Dermis microvascular lymphatic vessel endothelial cell (primary cell): ENCODE measurements at places on chromosomes 5 and 9.

- DNase-seq = no peak
Observed at GRCh38 chr5:56813302-56813701, 2.0 kb upstream of the MAP3K1 start.

DNA sequence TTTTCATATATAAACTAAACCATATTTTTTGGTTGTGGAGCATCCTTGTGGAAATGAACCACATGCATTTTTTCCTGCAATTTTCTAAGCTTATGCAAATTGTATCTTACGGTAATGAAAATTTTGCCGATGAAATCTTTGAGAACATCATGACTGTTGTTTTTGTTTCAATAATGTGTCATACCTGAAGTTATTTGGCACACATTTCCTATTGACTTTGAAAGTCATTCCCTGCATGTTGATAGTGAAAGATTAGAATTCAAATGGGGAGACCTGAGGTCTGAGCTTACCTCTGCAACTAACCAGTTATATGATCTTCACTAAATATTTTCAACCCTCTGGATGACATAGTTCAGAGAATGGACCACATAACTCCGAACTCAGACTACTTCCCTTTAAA is 88.5 kb downstream of the PRR16 start:
- no peak for DNase-seq

- peak; percentile 61 for DNase-seq
Observed at GRCh38 chr5:57499262-57500050, 16.8 kb upstream of the ACTBL2 start.

DNA sequence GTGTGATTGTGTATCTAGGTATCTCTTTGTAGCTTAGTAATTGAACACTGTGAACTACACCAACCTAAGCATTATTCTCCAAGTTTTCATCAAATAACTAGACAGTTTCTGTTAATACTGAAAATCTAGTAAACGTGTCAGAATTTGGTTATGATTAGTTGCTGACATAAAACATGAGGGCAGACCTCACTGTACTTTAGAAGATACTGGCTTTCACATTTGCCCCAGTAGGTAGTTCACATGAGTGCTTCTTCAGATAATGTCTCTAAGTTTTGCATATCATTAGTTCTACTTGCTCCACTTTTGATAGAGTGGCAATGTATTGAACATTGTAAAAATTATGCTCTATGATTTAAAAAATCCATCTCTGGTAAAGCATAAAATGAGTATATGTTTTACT is 7.1 kb downstream of the CDKN2B start:
- DNase-seq = no peak

GRCh38 chr9:2640570-2640969 is 19.0 kb downstream of the VLDLR start:
- DNase-seq = no peak

GRCh38 chr9:3963643-3964369 is 336.1 kb downstream of the GLIS3 start:
- DNase-seq = no peak

DNA sequence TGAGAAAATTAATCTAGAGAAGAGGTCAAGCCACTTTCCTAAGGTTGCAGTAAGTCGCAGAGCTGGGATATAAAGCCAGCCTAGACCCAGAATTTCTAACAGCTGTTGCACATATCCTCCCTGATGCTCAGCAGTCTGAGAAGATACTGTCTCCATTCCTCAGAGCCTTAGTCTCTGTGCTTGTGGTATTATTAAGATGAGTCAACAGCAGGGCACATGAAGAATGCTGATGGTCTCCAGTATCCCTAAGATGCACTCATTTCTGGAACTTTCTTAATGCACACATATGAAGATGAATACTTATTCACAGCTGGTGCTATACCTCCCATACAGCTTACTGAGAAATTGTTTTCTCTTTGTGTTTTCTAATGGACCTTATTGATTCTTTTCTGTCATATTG is 32.5 kb downstream of the SGCD start:
- DNase-seq = no peak

- DNase-seq = no peak
Observed at GRCh38 chr5:151427258-151427657, 20.1 kb upstream of the SLC36A1 start.

GRCh38 chr5:62496876-62497275 is 81.7 kb upstream of the LRRC70 start:
- no peak for DNase-seq

- DNase-seq = no peak
Observed at GRCh38 chr5:180138214-180138975, 66.8 kb upstream of the RNF130 start.

DNA sequence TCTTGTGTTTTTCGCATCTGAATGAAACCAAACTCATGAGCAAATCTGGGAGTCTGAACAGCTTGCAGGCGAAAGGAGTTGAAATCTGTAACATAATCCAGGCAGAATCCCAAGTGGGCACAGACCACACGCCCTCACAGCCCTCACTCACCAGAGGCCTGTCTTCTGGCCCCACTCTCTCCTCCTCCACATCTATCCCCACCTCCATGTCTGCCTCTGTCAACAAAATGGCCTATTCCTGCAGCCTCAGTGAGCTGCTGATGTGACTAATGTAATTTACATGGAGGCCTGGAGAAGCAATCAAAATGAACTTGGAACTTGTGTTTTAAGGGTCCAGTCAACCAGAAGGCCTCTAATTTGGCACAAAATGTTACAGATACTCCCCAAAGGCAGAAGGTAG is 136.6 kb downstream of the GNA14 start:
- no peak for DNase-seq

- DNase-seq = no peak
Observed at GRCh38 chr9:69254223-69254622, 70.8 kb upstream of the ENTREP1 start.

DNA sequence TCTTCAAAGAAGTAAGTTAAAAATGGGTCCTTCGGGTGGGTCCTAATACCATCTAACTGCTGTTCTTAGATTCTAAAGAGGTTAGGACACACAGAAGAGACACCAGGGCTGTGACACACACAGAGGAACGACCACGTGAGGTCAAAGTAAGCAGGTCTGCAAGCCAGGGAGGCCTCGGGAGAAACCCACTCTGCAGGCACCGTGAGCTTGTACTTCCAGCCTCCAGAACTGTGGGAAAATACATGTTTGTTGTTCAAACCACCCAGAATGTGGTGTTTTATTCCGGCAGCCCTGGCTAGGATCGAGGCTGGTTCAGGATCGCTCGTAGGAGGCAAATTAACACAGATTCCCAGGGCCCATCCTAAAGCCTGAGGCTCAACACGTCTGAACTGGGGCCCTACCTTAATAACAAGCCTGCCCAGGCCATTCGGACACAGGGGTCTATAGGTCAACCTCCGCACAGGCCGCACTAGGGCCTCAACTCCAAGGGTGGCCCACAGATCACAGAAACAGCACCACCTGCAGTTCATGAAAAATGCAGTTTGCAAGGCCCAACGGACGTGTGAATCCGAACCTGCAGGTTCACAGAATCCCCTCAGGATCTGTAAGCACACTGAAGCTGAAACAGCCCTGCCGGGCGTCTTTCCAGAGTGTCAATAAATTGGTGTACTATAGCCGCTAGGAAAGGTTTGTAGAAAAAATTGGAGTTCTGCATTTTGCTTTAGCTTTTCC is 7.1 kb downstream of the MED10 start:
- DNase-seq = no peak

GRCh38 chr9:121246821-121247561 is 21.0 kb upstream of the GSN start:
- peak; percentile 8 for DNase-seq

DNA sequence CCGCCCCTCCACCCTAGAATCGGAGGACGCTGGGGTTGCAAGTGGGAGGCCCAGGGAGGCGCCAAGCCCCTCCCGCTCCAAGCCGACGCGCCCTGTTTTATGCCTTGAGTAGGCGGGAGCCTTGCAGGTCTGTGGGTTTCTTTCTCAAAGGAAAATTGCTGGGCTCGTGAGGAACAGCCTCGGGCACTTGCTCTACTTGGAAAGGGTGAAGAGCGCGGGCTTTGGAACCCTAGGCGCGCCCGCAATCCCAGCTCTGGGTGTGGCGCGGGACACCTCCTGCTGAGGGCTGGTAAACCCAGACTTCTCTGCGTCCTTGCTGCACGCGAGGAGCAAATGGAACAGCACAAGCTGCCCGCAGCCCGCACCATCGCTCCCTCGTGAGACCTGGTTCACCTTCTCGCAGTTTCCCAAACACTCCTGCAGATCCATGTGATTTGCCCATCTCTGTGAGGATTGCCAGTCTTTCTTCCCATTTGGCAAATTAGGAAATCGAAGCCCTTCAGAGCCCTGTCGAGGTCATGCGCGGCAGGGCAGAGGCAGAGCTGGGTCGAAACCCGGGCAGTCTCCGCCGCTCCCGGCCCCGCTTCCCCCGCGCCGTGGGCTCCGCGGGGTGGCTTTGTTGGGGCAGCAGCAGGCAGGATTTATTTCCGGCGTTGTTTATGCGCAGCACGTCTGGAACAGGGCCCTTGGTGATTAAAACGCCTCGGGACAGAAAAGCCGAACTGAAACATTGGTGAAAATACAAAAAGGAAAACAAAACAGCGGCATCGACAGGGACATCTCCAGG is 98.4 kb upstream of the CPLX2 start:
- DNase-seq = no peak

- no peak for DNase-seq
Observed at GRCh38 chr9:93387791-93388190, 63.7 kb upstream of the FAM120A start.

DNA sequence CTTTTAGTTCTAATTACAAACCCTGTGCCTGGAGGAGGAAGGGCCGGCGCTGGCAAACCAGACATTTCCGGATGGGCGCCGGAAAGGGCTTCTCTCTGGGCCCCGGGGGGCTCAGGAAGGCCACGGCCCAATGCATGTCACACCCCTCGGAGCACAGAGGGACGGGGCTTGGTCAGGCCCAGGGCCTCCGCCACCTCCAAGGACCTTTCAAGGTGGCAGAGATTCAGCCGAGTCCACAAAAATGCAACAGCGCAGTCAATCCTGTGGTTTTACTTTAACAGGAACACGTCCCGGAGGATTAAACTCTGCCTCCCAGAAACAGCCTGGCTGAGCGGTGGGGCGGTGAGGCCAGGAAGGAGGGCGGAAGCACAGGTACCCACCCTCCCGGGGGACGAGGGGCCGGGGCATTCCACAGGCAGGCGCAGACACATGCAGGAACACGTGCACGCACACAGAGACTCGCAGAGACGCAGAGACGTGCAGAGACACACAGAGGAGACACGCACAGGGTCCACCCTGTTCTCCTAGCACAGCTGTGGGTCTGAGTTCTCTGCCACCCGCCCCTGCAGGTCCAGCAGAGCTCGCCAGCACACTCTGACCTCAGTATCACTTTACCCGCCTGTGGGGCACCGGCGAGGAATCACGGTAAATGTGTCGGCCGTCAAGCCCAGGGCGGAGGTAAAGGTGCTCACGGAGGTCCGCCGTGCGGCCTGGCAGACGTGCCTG is 23.0 kb downstream of the SLC9A3 start:
- DNase-seq = no peak

GRCh38 chr9:29928072-29928471 is 2354.8 kb upstream of the C9orf72 start:
- no peak for DNase-seq

- DNase-seq = no peak
Observed at GRCh38 chr5:132812123-132812765, 858 bp upstream of the SOWAHA start.

GRCh38 chr5:92086059-92086811 is 703.1 kb upstream of the ARRDC3 start:
- DNase-seq = no peak

GRCh38 chr9:96665789-96666188 is 10.7 kb upstream of the PRXL2C start:
- DNase-seq = no peak

DNA sequence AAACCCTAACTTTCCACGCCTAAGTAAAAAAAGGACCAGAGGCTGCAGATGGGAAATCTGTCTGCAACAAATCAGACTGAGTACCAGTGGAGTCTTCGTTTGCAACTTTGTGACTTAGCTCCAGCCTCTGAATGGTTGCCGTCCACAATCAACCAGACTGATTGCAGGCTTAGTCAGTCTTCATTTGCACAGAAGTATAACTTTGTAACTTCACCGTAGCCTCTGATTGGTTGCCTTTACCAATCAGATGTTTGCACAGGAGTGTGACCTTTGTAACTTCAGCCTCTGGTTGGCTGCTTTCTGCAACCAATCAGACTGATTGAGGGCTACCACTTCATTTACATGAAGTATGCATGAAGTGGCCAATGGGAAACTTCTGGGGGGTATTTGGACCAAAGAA is 53.7 kb downstream of the TGFBR1 start:
- no peak for DNase-seq

DNA sequence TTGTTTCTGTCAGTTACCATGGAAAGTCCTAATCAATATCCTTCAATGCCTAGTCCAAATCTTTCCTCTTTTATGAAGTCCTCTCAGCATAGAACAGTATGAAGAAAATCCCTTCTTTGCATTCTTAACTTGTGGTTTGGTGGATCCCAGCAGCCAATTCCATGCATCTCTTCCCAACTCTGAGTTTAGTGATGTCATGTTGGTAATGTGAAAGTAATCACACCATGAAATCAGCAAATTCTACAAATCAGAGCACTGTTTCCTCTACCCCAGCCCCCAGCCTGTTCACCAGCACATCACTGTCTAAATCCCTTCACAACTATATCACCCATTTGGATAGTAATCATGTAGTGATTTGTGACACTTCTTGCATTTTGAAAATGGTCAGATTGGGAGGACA is 4.7 kb upstream of the C1QTNF2 start:
- DNase-seq = no peak

DNA sequence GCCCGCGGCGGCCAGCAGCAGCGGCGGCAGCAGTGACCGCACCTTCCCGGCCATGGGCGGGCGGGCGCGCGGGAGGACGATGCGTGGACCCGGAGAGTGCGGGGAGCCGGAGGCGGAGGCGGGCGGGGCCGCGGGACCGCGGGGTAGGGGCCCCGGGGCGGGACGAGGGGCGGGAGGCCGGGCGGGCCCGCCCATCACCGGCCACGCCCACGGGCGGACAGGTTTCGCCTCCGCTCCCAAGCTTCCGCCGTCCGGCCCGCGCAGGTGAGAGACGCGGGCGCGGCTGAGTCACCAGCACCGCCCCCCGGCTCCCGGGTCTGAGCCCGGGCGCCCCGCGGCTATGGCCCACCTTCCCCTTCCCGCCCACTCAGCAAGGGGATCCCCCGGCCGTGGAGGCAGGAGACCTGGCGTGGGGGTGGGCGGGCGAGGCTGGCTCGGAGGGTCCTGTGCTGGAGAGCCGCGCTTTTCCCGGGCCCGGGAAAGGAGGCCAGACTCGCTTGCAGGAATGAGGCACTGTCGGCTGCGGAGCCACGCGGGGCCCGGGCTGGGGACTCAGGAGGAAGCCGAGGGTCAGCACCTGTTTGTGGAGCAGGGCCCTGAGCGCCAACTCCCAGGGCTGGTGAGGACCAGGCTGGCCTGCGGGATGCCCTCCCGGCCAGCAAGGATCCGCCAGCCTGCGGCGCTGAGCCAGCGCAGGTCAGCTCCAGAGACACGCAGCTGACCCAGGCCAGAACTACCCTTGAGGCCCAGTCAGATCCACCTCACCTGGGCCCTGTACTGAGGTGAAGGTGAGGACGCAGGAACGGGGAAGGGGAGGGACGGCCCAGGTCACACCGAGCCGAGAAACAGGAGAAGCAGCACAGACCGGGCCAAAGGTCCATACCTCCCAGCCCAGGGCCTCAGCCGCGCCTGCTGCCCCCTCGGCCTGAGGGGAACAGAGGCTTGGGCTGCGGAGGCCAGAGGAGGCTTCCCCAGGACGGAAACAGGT is at the start of gene ENTPD2:
ENTPD2 (minus strand) TSS at position 118 of the 988 bp plus-strand sequence; CDS start at position 54, 64 bp downstream.
- DNase-seq = no peak

- no peak for DNase-seq
Observed at GRCh38 chr9:6237267-6237666, 21.7 kb downstream of the IL33 start.
